HFF-Myc (cell line): ENCODE measurements at places on chromosomes 5 and 9.

DNA sequence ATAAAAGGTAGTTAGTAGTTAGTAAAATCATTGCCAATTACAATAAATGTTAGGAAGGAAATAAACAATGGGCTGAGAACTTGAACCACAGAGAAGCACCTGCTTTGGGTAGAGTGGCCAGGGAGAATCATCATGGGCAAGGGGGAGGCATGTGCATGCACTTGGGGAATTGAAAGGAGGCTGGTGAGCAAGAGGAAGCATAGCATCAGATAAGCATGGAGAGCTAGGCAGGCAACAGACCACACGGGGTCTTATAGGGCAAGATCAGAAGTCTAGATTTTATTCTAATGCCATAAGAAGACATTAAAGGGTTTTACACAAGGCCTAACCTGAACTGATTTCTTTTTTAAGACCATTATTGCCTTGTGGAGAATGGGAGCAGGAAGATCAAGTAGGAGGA lies 93.4 kb downstream of the PIP5K1B start:
- DNase-seq, result no peak

DNA sequence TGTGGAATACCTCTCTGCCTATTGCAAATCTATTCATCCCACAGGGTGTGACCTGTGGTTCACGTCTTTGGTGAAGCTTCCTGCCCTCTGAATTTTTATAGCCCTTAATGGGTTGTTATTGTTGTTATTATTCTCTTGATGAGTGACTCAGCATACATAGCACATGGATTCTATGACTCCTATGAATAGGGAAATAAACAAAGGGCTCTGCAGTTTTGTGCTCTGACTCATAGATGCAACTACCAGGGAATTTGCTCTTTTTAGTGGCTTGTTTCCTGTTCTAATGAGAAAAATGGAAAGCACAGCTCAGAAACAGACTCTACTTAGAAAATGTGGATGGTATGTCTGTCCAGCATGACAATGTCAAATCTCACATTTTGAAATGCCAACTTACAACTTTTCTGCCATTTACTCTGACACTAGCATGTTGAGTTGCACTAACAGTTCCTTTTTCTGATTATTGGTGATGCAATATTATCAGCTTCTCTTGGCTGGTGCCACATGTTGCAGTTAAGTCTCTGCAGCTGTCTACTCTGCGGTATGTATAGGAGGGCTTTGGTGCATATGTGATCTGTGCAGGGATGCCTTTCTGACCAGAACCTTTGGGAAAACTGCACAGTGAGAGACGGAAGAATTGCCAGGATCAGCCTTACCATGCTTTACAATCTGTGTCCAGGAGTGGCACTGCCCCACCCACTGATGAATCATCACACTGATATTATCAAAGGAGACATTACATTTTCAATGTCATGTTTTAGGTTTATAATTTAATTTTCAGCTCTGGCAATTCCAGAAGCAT lies 996.4 kb upstream of the WWC1 start:
- peak; percentile 94 for DNase-seq

GRCh38 chr9:110748251-110748893 lies 79.8 kb downstream of the MUSK start:
- DNase-seq, result no peak

DNA sequence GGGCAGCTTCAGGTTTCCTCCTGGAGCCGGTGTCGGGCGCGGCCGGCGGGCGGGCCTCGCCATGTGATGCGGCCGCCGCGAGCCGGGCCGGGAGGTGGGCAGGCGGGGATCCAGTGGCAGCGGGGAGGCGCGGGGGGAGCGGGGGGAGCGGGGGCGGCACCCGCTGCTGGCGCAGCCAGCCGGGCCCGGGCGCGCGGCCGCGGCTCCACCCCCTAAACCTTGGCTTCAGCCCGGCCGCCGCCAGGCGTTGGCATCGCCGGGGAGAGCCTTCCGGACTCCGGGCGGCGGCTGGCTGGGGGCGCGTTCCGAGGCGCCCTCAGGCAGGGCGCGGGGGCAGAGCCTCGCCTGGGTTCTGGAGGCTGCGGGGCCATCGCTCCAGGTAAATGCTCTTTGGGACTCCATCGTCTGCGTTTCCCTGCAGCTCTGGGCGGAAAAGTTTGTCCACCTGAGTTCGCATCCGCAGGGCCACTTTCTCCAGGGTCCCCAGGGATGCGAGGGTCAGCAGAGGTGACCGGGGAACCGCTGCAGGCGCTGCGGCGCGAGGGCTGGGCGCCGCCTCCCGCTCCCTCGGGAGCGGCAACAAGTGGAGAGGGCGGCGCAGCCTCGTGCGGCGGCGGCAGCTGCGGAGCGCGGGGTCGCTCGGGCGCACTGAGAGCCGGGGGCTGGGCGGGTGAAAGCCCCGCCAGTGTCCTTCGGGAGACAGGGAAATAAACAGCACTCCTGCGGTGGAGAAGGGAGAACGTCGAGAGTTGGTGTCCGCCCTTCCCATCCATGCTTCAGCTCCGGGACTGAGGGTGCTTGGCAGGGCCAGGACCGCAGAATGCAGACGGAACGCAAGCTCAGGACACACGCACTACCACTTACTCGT lies at the start of gene ARHGEF28:
Gene ARHGEF28 (plus strand): TSS at position 253 of the 868 bp plus-strand sequence. CDS start 58,656 bp downstream, outside the sequence.
- DNase-seq, result no peak

DNA sequence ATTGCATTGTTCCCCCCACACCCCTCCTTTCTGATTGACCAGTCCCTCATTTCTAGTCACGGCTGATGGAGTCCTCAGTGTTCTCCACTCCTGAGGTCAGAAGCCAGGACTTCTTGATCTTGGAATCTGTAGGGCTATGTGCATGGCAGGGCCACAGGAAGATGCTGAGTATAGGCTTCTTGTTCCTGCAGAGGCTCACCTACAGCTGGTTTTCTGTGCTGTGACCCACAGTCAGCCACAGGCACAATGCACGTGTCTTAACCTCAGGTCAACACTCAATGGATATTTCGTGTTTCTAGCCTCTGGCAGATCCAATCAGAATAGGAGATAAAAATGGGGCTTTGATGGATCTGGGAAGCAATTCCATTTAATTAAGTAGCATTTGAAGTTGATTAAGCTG lies 14.3 kb upstream of the CXCL14 start:
- DNase-seq, result no peak

DNA sequence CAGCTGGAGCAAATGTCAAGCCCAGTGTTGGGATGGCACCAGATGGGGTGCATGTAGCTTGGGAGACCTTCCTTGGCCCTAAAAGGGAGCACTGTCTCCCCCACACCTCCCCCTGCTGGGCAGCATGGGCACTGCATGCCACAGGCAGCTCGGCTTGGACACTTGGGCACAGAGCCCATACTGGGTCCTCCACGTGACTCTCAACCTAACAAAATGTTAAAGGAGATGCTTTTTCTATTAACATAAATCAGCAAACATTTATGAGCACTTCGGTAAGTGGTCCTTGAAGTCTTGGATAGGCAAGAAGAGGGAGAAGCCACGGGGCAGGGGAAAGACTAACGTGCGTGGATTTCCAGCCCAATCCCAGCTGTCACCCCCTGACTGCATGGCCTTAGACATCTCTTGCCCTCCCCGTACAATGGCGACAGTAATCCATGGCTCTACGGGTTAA lies 23.9 kb upstream of the MAPK9 start:
- DNase-seq, result no peak

DNA sequence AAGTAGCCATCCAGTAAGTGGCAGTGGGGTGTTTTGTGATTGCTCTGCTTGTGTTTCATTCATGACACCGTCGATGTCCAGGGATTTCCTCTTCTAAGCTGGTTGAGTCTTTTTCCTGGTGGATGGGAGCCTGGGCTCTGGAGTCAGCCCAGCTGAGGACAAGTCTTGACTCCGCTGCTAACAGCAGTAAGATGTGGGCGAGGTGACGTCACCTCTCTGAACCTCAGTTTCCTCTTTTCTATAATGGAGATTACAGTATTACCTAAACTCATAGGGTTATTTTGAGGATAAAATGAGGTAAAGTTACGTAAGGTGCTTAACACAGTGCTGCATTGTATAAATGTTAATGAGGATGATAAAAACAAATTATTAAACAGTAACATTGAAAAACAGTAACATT lies 21.3 kb downstream of the FGF1 start:
- DNase-seq, result no peak

DNA sequence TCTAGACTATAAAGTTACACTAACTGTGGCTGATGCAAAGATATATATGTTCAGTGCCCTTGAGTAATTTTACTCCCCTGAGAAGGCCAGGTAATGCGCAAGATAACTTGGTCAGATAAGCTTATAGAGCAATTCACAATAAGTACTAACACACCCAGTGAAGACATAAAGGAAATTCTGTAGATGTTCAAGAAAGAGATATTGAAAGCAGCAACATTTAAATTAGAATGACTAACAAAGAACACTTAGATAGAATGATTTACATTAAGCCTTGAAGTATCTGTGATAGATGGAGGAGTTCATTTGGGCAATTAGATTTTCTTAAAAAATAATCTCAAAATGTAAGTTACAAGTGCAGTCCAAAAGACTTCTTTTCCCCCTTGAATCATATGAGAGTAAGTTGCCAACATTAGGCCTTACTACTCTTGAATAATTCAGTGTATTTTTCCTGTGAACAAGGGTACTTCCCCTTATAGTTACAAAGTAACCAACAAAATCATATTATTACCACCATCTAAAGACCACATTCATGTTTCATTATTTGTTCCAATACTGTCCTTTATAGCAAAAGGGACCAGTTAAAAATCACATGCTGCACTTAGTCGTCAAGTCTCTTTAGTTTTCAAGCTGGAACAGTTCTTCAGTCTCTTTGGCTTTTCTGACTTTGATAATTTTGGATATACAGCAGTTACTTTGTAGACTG lies 44.4 kb upstream of the ELOVL7 start:
- DNase-seq, result no peak

GRCh38 chr9:78986446-78986845 lies 585.3 kb upstream of the TLE4 start:
- DNase-seq, result no peak

GRCh38 chr9:20601292-20601691 lies 21.0 kb downstream of the MLLT3 start:
- no peak for DNase-seq

DNA sequence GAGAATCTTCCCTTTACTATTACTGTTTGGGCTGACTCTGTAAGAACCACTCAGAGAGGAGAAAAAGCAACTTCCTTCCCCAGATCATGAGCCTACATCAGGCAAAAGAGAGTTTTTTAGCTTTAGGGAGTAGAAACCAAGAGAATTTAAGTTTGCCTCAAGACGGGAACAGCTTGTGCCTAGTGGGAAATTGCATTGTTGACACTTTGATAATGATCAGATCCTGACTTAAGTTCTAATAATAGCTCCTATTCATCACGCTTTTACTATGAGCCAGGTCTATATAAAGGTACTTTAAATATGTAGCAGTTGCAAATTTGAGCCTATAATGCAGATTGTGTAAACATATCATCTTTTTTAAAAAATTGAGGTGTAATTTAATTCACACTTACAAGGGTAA lies 298.2 kb downstream of the MAN2A1 start:
- DNase-seq, result no peak

DNA sequence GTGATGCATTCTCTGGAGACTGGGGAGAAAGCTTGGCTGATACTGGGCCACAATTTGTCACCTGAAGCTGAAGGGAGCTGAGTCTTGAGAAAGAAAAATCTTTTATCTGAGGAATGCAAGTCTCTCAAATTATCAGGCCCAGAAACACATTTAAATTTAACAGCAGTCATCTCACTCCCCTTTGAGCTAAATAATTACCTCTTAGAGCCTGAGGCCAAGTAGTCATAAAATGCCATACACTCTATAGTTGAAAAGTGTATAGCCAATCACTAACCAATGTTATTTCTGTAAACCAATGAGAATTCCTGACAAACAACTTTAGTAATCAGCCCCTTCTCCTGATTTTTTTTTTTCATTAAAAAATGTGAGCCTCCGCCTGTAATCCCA lies 32.7 kb upstream of the DAPK1 start:
- DNase-seq, result no peak

DNA sequence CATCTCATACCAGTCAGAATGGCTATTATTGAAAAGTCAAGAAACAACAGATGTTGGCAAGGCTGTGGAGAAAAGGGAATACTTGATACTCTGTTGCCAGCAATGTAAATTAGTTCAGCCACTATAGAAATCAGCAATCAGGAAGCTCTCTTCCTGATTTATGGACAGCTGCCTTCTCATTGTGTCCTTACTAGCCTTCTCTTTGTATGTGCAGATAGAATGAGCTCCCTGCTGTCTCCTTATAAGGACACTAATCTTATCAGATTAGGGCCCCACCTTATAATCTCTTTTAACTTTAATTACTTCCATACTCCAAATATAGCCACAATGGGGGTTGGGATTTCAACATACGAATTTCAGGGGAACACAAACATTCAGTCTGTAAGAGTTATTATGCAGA lies 38.0 kb downstream of the KCNV2 start:
- no peak for DNase-seq

DNA sequence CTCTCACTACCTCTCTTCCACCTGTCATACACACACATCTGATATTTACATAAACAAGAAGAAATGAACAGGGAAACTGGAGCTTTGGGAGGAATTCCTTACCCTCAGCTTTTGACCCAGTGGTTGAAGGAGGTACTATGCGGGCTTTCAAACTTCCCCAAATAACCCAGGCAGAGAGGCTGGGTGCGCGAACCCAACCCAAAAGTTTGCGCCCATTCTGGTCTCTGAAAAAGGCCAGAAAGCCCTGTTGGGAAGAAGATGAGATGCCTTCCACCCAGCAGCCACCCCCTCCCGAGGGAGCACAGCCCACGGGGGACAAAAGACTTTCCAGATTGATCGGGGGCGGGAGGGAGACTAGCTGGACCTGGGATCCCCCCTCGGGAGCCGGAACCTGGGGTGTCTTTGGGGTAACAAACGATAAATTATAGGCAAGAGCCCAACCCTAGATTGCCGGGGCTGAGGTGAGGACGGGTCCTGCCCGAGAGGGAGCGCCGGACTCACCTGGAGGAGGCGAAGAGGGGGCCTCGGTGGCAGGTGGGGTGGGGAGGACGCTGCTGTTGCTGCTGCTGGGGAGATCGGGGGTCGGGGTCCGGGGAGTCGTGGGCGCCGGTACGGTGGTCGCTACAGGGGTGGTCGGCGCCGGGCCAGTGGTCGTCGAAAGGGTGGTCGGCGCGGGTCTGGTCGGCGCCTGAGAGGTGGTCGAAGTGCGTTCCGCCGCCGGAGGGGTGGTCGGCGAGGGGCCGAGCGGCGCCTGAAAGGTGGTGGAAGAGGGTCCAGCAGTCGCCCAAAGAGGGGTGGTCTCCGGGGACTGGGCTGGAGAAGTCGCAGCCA lies 798 bp downstream of the MEGF9 start:
- DNase-seq, result no peak

DNA sequence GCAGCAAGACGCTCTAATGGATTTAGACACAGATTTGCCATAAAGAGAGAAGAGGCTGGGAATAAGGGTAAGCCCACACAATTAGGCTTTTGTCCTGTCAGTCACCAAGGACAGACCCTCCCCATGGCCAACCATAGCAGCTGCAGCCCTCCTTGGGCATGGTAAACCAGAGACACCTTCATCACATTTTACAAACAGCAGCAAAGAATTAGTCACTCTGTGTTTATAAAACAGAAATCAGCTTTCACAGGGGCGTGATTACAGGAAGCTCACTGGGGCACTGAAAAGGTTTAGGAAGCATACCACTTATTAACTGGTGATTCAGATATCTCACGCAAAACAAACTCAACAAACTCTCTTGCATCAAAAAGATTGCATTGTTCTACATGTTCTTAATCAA lies 37.3 kb upstream of the ZNF622 start:
- no peak for DNase-seq

- no peak for DNase-seq
These were observed 203.8 kb upstream of the RAI14 start for GRCh38 chr5:34452170-34452828.
